ENCODE measurements at places on chromosomes 4 and X. TPM values are rescaled to one million over a fixed set of nuclear protein-coding genes. Genes with fewer than 3 reads are reported as not detected.
A peak's percentile ranks its signal among the peaks of the same experiment; 100 is the strongest.

DNA sequence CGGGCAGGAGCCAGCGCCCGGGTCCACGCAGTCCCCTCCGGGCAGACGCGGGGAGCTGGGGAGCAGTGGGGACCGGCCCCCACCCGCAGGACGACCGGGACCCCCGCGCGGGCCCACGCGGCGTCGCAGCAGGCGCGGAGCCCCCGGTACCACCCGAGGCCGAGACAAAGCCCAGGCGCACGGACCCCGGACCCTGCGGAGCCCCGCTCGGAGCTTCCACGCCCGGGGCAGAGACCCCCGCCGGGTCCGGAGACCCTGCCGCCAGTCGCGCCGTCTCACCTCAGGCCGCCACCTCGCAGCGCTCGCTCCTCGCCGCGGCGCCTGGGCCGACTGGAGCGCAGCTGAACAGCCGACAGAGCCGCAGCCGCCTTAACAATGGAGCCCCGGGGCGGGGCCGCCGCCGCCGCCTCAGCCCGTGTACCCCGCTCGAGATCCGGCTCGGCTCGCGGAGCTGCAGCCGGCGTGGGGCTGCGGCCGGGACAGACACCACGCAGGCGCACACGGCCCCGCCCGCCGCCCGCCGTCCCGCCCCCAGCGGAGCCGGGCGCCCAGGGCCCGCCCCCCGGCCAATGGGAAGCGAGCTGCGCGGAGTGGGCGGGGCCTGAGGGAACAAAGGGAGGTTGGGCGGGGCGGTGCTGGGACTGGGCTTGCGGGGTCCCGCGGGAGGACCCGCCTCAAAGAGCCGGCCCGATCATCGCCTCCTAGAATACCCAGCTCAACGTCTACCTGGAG, at the start of gene AFAP1:
Gene AFAP1 (minus strand): TSS at position 485 of the 732 bp plus-strand sequence. CDS start 67,783 bp downstream, outside the sequence.
- peak; percentile 95 for DNase-seq

DNA sequence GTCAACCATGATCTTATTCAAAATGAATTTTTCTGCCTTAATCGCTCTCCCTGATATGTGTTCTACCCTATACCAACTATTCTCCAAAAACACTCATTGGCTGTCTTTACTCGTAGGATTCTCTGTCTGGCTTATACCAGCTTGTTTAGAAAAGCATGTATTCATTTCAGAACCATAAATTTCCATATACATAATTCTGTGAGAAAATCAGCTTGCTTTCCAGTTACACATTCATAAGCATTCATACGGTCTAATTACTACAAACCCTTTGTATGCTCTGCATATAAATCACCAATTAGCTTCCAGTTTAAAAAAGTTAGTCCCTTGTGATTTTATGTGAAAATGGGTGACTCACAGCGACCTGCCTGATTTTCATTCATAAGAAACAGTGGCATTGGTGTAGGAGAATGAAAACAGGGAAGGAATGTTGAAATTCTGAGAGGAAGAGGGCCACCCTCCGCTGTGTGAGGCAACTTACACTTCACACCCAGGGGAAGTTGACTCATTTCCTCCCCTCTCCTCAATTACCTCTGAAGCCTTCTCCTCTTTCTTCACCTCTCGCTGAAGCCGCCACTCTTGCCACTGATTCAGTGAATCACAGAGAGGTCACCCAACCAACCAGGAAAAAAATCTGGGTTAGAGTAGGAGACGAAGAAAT, 63.3 kb downstream of the MEPE start:
- no peak for DNase-seq

GRCh38 chr4:107804956-107805355, 19.8 kb upstream of the SGMS2 start:
- DNase-seq, result no peak

EDA2R gene
- total RNA-seq, result 1.2 TPM

DNA sequence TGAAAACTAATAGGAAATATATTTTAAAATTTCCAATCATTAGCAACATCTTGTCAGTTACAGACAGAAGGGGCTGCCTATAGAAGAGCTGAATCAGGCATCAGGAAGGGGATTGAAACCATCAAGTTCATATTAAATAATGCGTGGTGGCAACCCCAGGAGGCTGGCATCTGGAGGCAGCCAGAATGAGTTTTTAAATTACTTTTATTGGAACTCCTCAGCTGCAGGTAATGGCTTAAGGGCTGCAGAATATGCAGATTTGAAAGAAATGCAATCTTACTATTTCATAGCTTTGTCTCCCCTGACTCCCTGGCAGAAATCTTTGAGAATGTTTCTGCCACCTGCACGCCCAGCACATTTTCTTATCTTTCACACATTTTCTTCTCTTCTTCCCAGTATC, 711.6 kb downstream of the PCDH19 start:
- no peak for DNase-seq

ADH1B gene
- total RNA-seq, result 2,315 TPM

- DNase-seq, result no peak
Measured at GRCh38 chr4:139266583-139267257, 13.3 kb downstream of the MGARP start.

GRCh38 chr4:149912000-149912399, 96.4 kb upstream of the IQCM start:
- DNase-seq, result no peak

- DNase-seq, result no peak
Measured at GRCh38 chr4:158722291-158722916, 792 bp downstream of the PPID start.

DNA sequence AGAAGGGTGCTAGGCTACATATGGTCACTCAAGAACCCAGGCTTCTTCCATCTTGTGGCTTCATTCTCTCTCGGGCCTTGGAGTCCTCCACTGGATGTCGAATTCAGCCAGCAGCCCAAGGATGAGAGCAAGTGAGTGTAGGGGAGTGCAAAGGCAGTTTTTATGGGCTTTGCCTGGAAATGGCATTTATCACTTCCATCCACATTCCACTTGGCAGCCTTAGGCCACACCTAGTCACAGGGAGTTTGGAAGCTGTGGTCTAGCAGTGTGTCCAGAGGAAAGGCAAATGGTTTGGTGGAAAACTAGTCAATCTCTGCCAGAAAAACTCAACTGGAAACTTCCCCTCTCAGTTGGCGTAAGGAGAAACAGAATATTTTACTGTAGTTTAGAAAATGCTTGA, 59.0 kb downstream of the NHS start:
- no peak for DNase-seq

GRCh38 chr4:177187371-177187770, 122.3 kb upstream of the NEIL3 start:
- no peak for DNase-seq

DNA sequence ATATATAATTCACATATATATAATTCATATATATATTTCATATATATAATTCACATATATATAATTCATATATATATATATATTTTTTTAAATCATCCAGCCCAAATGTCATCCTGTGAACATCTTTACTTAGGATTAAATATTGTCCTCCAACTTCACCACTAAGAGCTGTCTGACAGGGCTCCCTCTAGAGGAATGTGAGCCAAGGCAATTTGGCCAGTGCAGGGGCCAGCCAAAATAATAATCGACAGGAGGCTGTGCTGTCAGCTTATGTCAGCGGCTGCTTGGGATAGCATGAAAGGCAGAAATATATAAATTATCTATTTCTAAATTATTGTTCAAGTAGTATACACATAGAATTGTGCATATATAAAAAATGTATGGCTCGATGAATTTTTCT, 29.5 kb downstream of the EGFL6 start:
- no peak for DNase-seq

- DNase-seq, result no peak
Measured at GRCh38 chr4:139740121-139740520, 74.5 kb downstream of the MGST2 start.

DNA sequence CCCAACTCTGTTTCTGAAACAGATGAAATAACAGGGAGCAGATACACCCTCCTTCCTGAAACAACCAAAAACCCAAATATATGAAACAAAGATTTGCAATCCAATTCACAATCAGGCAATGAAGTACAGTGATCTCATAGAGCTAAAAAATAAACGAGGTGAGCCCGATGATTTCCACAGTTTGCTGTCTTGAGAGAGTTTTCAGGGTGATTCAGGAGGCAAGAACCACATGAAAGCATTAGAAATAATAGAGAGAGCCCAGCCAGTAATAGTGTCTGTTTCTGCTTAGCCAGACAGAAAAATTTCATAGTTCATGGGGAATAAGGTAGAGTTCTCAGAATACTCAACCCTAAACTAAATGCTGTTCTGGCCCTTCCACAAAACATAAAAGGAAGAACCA, 296.2 kb downstream of the PDHA2 start:
- no peak for DNase-seq

DNA sequence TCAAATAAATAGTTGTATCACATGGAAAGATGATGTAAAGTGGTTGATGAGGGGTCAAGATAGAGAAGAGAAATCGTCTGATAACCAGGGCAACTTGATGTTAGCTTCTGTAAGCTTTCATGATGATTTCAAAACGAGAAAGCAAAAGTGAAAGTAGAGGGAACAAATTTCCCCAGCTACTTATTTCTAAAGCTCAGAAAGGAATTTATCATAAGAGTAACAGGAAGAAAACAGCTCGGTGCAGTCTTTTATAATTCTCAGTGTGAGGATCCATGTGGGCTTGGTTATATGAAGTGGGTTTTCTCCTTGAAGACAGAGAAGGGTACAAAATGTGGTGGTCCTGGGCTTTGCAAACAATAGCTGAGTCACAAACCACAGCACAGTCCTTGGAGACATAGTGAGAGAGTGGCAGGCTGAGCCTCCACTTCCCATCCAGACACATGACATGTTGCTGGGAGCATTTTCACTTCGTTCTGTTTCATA, 32.1 kb upstream of the GLRA2 start:
- DNase-seq, result no peak

DNA sequence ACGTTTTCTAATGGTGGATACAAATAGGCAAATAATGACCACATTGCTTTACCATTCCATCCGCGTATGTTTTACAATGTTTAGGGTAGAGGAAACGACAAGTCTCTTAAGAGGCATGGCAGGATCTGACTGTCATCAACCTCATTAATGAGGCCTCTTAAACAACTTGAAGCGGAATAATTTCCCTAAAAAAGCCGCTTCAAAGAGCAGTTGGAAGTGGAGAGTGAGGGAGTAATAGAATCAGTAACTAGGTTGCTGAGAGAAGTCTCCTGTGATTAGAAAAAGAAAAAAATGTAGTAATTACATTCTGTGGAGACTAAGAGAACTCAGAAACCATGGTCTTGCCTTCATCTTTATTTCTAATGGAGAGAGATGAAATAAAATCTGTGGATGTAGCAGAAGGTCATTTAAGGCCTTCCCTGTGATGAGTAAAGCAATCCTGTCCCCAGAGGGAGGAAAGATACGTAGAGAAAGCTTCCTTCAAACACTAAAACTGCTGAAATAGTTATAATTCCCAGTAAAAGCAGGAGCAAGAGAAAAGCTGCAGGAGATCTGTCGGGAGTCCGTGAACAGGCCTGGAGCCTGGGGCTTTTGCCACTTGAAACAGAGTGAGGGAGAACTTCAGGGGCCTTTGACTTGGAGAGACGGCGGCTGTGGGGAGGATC, 11.1 kb upstream of the SEPSECS start:
- DNase-seq, result no peak

- no peak for DNase-seq
Measured at GRCh38 chr4:64248186-64248585, 161.1 kb downstream of the TECRL start.

DNA sequence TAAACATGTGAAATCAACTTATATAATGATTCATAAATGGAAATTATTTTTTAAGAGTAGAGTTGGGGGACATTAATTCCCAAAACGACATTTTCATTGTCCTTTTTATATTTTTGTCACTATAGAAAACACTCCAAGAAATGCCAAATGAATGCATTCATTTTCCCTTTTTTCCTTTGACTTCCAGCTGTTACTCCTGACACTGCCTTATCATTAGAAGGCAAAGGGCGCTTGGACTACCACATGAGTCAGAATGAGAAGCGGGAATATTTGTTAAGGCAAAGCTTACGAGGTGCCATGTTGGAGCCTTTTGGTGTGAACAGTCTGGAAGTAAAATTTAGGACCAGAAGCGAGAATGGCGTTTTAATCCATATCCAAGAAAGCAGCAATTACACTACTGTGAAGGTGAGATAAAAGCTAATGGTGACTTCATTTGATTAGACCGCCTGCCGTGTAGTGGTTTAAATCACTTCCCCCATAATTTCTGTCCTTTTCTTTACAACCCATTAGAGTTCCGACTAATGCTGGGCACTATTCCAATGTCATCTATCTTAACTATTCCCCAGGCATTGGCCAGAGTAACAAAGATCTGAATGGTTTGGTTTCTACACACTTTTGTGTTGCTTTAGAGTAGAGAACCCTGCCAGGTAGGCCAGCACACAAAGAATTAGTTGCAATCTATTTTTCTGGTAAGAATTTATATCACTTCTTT, 166.7 kb downstream of the FAT4 start:
- no peak for DNase-seq

DNA sequence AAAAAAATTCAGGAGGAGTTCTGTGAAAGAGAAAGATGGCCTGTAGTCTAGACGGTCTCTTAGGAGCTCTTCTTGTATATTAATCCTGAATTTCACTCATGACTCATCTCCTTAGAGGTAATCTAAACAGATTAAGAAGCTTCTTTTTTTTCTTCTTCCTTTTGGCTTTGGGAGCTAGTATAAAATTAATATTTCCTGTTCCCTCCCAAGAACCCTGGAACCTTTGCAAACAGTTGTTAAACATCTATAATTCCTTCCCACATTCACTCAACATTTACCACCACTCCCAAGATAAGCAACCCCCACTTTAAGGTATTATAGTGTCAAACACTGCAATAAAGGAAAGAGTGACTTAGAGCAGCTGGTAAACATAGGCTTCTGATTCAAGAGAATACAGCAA, 146.4 kb upstream of the EDNRA start:
- DNase-seq, result no peak

GRCh38 chr4:88006956-88007303, 505 bp upstream of the PKD2 start:
- no peak for DNase-seq

DNA sequence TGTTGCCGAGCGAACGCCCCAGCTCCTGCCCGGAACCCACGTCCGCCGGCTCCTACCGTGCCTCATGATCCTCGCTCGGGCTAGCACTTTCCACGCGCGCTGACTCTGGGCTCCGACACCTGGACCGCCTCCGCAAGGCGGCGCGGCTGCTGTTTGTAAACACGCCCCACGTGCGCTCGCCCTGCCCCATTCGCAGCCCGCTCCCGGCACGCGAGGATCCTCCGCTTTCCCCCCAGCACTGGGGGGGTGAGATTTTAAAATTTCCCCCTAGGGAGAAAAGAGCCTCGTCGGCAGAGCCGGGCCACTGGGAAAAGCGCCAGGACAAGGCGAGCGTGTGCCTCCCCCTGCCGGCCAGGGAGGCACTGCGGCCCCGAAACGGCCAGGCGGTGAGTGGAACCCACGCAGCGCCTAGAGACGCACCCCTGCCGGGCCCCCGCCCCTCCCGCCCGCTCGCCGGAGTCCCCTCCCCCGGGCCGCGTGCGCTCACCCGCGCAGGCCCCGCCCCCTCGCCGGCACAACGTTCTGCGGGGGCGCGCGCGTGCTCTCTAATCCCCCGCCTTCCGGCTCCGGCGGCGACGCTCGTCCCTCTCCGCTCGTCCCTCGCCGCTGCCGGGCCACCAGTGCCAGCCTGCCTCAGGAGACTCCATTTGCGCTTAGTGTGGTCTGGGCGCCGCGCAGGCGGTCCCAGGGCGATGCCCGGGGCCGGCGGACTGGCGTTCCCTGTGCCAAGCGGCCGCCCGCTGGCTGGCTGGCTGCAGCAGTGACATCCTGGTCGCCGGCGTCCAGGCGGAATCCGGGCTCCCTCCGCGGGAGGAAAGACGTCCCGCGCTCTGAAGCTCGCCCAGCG, at the start of gene TIGD2:
Gene TIGD2 (plus strand): TSS at position 548 of the 847 bp plus-strand sequence. CDS start 1,442 bp downstream, outside the sequence.
- DNase-seq, result peak; percentile 96

GRCh38 chr4:108971473-108971872, 208.6 kb upstream of the ETNPPL start:
- no peak for DNase-seq

DLG3 gene
- 4.6 TPM for total RNA-seq

TRIM2 gene
- 17.6 TPM for total RNA-seq

RASGEF1B gene
- total RNA-seq, result 32.5 TPM

- no peak for DNase-seq
Measured at GRCh38 chr4:88969271-88969670, 87.7 kb downstream of the FAM13A start.

NR0B1 gene
- total RNA-seq, result not detected

Measured in mesenteric fat pad (tissue), 1 donor.